ENCODE measurements at places on chromosomes 3 and 15.

GRCh38 chr3:189841473-189842205, 210.4 kb downstream of the TP63 start:
- DNase-seq = no peak

- DNase-seq = no peak
These were observed 348.4 kb upstream of the IL12A start for GRCh38 chr3:159640225-159640624.

DNA sequence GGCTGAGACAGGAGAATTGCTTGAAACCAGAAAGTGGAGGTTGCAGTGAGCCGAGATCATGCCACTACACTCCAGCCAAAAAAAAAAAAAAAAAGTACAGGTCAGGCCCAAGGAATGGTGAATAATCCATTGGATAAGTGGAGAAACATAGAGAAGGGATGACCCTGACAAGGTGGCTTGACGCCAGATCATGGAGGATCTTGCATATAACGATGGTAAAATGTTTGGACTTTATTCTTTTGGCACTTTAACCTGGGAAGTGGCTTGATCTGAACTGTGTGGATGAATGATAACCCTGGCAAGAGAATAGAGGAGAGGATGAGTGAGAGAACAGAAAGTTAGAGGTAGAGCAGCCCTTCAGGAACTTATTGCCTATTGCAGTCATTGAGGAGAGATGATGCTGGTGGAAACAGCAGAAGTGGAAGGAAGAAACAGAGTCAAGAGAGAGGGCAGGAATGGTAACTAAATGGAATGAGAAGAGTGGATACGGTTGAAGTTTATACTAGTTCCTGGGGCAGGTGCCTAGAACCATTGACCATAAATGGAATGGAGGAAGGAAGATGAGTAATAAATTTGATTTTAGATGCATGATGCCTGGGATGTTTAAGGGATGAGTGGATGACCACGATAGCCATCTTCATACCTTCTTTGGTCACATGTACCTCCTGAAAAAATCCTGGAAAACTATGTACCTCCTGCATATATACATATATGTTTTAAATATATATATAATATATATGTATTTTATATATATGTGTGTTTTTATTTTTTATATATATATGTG, 57.8 kb downstream of the BLM start:
- no peak for DNase-seq

DNA sequence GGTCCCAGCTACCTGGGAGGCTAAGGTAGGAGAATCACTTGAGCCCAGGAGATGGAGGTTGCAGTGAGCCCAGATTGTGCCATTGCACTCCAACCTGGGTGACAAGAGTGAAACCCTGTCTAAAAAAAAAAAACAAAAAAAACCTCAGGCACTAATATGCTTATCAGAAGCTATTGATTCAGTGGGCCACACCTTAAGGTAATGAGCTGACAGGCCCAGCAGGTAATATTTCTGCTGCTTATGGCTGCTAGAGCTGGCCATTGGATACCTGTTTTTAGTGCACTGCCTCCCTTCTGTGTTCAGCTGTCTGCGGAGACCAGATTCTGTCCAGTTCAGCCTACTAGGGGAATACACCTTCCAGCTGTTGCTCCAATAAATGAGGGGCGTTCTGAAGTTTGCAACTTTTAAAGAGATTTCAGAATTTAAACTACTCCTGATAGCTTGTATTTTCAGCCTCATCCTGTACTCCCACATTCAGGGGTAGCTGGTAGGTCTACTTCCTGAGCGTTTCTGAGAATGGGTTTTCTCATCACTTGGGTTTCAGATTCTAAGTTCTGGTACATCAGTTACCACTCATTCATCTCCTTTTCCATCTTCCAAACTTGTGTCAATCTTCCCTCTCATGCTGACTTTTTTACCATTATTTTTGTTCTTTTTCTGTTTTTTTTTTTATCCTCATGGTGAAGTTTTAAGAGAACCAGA, 69.0 kb downstream of the ATP11B start:
- no peak for DNase-seq

GRCh38 chr3:98855806-98856400, 45.6 kb downstream of the DCBLD2 start:
- no peak for DNase-seq

DNA sequence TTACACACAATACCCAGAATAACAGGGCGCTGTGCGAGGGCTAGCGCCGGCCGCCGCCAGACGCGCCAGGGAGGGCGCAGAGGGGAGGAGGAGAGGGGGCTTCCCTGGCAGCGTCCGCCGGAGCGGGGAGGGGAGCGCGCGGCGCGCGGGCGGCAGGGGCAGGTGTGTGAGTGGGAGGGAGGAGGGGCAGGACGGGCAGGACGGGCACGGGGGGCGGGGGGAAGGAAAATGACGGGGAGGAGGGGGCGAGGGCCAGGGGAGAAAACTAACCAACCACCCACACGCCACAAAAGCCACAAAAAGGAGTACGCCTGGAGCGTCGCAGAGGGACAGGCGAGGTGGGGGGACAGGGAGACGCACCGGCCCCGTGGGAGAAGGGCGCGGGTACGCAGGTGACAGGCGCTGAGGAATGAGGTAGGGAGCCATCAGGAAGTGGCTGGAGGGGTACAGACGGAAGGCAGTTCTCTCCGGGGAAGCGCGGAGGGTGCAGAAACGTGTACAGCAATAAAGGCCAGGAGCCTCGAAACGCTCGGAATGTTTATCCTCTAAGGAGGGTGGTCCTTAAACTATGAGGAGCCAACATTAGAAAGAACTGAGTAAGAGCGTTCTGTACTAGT, 610 bp upstream of the SATB1 start:
- DNase-seq = peak; percentile 82

- DNase-seq = no peak
These were observed 411.3 kb downstream of the GRM7 start for GRCh38 chr3:7272203-7272602.

GRCh38 chr3:191568206-191568605, 107.2 kb downstream of the PYDC2 start:
- DNase-seq = no peak

All from activated CD4-positive, alpha-beta T cell treated with anti-CD3 and anti-CD28 coated beads for 4 hours (primary cell).